ENCODE measurements at places on chromosomes 3 and 15. TPM values are rescaled to one million over a fixed set of nuclear protein-coding genes. Genes with fewer than 3 reads are reported as not detected.

CCR5 gene
- total RNA-seq, result not detected

- no peak for DNase-seq
These were observed 123.9 kb upstream of the NR2E3 start for GRCh38 chr15:71686221-71687050.

GRCh38 chr15:42504631-42505030 lies 9.2 kb downstream of the SNAP23 start:
- DNase-seq, result no peak

GRCh38 chr3:148095962-148096361 lies 601.7 kb upstream of the AGTR1 start:
- no peak for DNase-seq

DNA sequence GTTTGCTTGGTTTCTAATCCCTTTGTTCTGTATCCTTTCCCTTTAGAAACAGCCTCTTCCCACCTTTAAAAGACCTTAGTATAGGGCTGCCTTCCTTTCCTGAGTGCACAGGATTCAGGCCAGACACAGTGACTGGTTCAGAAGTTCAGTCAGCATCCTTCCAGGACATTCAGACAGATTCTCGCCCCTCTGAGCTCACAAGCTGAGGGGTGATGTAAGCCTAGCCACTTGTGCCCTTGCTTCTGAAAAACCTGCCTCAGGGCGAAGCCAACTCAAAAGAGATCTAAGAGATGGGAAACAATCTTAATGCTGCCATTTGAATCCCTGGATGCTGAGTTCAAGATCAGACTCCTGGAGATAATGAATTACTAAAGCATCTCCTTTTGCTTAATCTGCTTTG lies 6.7 kb upstream of the NSMCE3 start:
- no peak for DNase-seq

- no peak for DNase-seq
These were observed 85.1 kb upstream of the C2CD4B start for GRCh38 chr15:62250186-62250585.

GRCh38 chr3:76310667-76311066 lies 525.3 kb upstream of the ZNF717 start:
- DNase-seq, result no peak

FSIP1 gene
- total RNA-seq, result 1.2 TPM
